Hair follicle dermal papilla cell (primary cell): ENCODE measurements at places on chromosomes 7 and 10. TPM values are rescaled to one million over a fixed set of nuclear protein-coding genes. Genes with fewer than 3 reads are reported as not detected.

The SERPINE1 gene
- 290 and 467 TPM in 2 replicates for total RNA-seq

The ANKMY2 gene
- 25.8 and 26.0 TPM in 2 replicates for total RNA-seq

The PDE6C gene
- total RNA-seq = not detected in 2 replicates

The PILRA gene
- total RNA-seq = 0.36 TPM in 1 of 2 replicates, not detected in the other

The CD36 gene
- total RNA-seq = 7.5 and 8.9 TPM in 2 replicates

The SLC29A4 gene
- 1.3 and 1.5 TPM in 2 replicates for total RNA-seq

The TMEM225B gene
- 1.5 and 1.6 TPM in 2 replicates for total RNA-seq

The USP6NL gene
- total RNA-seq = 11.4 and 12.7 TPM in 2 replicates

The WEE2 gene
- under 0.01 TPM in 1 of 2 replicates, not detected in the other for total RNA-seq

The MICALL2 gene
- 13.4 and 17.2 TPM in 2 replicates for total RNA-seq

The SPDYE2B gene
- not detected in 2 replicates for total RNA-seq

The ACSM6 gene
- total RNA-seq = not detected in 2 replicates

The SPDYE1 gene
- total RNA-seq = under 0.01 TPM in 1 of 2 replicates, not detected in the other

The KNDC1 gene
- total RNA-seq = 0.49 and 0.73 TPM in 2 replicates

The ALOX5 gene
- not detected in 2 replicates for total RNA-seq

The CNNM1 gene
- total RNA-seq = 0.36 and 0.97 TPM in 2 replicates

The NACAD gene
- total RNA-seq = 3.5 and 4.5 TPM in 2 replicates

The LBX1 gene
- total RNA-seq = not detected in 2 replicates

The NKX1-2 gene
- 0.16 TPM in 1 of 2 replicates, not detected in the other for total RNA-seq

The SCIN gene
- 0.85 and 1.1 TPM in 2 replicates for total RNA-seq

The SUGCT gene
- total RNA-seq = 10.0 and 14.1 TPM in 2 replicates

The NT5C3A gene
- 21.1 and 23.0 TPM in 2 replicates for total RNA-seq

The CYP2C19 gene
- not detected in 2 replicates for total RNA-seq

The KCNK18 gene
- total RNA-seq = not detected in 2 replicates

The HMX2 gene
- not detected in 2 replicates for total RNA-seq

The CPA5 gene
- 0.16 TPM in 1 of 2 replicates, not detected in the other for total RNA-seq

The PON1 gene
- total RNA-seq = not detected in 2 replicates

The ASB15 gene
- total RNA-seq = not detected in 2 replicates

The NODAL gene
- not detected in 2 replicates for total RNA-seq

The SLC26A3 gene
- not detected in 2 replicates for total RNA-seq

The GJD4 gene
- total RNA-seq = 0.16 TPM in 1 of 2 replicates, not detected in the other

The UCN3 gene
- total RNA-seq = not detected in 2 replicates

The EMX2 gene
- total RNA-seq = 5.5 and 8.1 TPM in 2 replicates

The EIF5AL1 gene
- 0.36 and 0.49 TPM in 2 replicates for total RNA-seq

The CTBP2 gene
- total RNA-seq = 78.2 and 95.4 TPM in 2 replicates

The PTPN20 gene
- 3.8 and 5.2 TPM in 2 replicates for total RNA-seq

The NEBL gene
- not detected in 2 replicates for total RNA-seq

The CDK1 gene
- total RNA-seq = 4.3 and 5.8 TPM in 2 replicates

The FAM241B gene
- total RNA-seq = not detected in 2 replicates

The ACSL5 gene
- total RNA-seq = 5.1 and 9.6 TPM in 2 replicates

The SLC29A3 gene
- 3.2 and 4.0 TPM in 2 replicates for total RNA-seq

The OLAH gene
- not detected in 2 replicates for total RNA-seq
